ENCODE measurements at places on chromosomes 2 and 18. TPM values are rescaled to one million over a fixed set of nuclear protein-coding genes. Genes with fewer than 3 reads are reported as not detected.
A peak's percentile ranks its signal among the peaks of the same experiment; 100 is the strongest.

DNA sequence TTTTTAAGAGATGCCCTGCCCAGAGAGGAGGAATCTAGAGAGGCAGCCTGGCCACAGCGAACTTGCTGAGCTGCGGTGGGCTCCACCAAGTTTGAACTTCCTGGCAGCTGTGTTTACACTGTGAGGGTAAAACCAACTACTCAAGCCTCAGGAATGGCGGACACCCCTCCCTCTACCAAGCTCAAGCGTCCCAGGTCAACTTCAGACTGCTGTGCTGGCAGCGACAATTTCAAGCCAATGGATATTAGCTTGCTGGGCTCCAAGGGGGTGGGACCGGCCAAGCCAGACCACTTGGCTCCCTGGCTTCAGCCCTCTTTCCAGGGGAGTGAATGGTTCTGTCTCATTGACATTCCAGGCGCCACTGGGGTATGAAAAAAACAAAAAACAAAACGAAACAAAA, 289.4 kb downstream of the KCNS3 start:
- H3K27me3 ChIP-seq = peaks cover 14% of the 10 kb centered on the region
- DNase-seq = no peak

Gene RALB
- 19.5 TPM for total RNA-seq

DNA sequence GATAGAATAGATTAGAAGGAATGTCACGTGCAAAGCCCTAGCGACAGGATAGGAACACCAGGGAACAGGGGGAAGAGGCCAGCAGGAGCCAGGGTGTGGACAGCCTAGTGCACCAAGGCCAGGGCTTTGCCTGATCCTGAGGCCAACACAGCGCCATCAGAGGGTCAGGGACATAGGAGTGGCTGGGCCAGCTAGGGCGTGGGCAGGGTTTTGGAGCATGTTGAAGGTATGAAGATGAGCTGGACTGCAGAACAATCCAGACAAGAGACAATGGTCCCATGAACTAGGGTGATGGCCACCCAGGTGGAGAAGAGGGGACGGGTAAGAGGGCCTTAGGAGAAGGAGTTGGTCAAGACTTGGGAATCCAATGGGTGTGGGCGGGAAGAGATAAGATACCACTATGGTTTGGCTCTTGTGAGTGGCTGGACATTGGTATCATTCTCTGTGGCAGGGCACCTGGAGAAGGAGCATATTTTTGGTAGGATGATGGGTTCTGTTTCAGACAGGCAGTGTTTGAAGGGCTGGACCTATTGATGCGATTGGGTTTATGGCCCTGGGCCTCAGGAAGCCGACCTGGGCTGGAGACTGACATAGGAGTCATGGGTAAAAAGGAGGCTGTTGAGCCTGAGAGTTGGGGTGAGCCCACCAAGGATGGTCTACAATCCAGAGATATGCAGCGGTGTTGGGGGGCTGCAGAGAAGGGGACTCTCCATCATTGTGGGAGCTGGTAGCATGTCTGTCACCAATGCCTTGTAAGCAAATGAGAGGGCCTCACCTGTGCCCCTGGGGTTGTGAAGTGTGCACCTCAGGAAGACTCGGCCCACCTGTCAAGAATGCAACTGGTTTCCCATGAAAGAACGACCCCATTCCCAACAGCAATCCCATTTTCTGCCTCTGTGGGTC, 2.0 kb upstream of the HS1BP3 start:
- peak; percentile 68 for DNase-seq
- no peak overlapping the region for H3K4me3 ChIP-seq
- peaks cover 7% of the 10 kb centered on the region for H3K27me3 ChIP-seq
- peak overlapping the region; percentile 91 for H3K27ac ChIP-seq
- peaks cover 46% of the 10 kb centered on the region for H3K4me1 ChIP-seq
- no peaks in the 10 kb centered on the region for H3K36me3 ChIP-seq

Gene VSNL1
- total RNA-seq = not detected

Gene TMEM37
- total RNA-seq = 0.77 TPM

GRCh38 chr2:14301331-14301730, 331.2 kb upstream of the LRATD1 start:
- no peaks in the 10 kb centered on the region for H3K36me3 ChIP-seq
- peaks cover 1% of the 10 kb centered on the region for H3K27me3 ChIP-seq
- H3K4me1 ChIP-seq = no peaks in the 10 kb centered on the region
- H3K4me3 ChIP-seq = no peak overlapping the region
- no peak for DNase-seq

DNA sequence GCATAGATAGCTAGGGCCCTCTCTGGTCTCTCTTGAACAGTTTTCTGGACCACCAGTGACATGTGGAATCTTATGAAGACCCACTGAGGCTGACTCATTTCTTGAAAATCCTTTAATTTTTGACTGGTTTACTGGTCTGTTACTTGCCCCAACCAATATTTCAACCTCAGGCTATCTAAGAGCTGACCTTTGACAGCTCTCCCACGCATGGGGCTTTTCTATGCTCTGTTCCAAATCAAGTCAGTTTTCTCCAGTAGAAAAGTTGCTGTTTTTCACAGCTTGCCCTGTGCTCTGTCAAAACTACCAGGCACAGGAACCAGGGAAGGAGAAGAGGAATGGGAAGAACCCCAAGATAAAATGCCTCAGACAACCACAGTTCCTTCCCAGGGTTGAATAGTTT, 46.0 kb upstream of the MTIF2 start:
- H3K4me3 ChIP-seq = no peak overlapping the region
- H3K27me3 ChIP-seq = no peaks in the 10 kb centered on the region
- H3K36me3 ChIP-seq = peaks cover 24% of the 10 kb centered on the region
- H3K27ac ChIP-seq = no peak overlapping the region

DNA sequence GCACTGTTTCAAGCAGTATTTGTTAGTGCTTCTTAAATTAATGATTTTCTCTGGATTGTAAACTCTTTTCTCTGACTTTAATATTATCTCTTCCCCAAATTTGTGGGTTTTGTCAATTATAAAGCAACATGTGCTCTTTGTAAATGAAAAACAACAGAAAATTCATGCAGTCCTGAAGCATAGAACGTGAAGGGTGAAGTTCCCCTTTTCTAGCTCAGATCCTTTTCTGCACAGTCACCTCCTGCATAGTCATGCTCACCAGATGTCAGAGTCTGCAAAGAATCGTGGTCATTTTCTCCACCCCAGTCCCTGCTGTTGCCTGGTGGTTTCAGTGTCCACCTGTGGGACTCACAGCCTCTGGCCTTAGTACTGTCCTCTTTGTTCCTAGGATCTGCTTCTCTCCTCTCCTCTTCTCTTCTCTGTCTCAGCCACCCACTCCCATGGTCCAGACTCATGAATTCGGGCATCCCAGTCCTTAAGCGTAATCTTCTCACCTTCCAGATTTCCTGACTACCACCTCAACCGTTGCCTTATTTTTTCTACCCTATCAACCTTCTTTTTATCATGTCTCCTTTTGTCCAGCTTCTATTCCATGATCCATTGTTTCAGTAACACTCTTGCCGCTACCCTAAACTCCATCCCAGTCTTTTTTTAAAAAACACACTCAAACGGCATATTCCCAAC, 229.1 kb downstream of the RTP5 start:
- DNase-seq = no peak
- H3K4me3 ChIP-seq = no peak overlapping the region
- H3K27me3 ChIP-seq = no peaks in the 10 kb centered on the region
- no peaks in the 10 kb centered on the region for H3K4me1 ChIP-seq
- no peak overlapping the region for H3K27ac ChIP-seq

DNA sequence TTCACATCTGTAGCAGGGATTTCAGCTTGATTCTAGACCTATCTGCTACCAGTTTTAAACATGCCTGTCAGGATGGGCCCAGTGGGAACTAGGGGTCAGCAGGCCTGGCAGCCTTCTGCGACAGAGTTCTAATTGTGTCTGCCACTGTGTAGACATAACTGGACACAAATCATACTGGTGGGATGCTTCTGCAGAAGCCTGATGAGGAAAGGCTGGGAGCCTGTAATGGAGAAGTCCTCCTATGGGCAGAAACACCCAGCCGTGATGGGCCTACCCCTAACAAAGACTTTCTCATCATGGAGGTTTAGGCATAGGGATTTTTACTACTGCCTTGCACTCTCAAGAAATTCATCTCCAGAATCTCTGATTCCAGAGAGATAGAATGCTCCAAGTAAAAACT, 166.9 kb downstream of the PDE11A start:
- no peak overlapping the region for H3K27ac ChIP-seq
- peaks cover 22% of the 10 kb centered on the region for H3K4me1 ChIP-seq
- H3K36me3 ChIP-seq = no peaks in the 10 kb centered on the region
- no peak for DNase-seq
- no peak overlapping the region for H3K4me3 ChIP-seq

Gene CD8A
- not detected for total RNA-seq

Gene FAM210A
- 19.6 TPM for total RNA-seq

GRCh38 chr18:24026457-24026856, 11.9 kb downstream of the TTC39C start:
- DNase-seq = no peak
- no peak overlapping the region for H3K4me3 ChIP-seq
- H3K27ac ChIP-seq = no peak overlapping the region
- H3K27me3 ChIP-seq = no peaks in the 10 kb centered on the region

Gene INO80C
- total RNA-seq = 22.7 TPM

DNA sequence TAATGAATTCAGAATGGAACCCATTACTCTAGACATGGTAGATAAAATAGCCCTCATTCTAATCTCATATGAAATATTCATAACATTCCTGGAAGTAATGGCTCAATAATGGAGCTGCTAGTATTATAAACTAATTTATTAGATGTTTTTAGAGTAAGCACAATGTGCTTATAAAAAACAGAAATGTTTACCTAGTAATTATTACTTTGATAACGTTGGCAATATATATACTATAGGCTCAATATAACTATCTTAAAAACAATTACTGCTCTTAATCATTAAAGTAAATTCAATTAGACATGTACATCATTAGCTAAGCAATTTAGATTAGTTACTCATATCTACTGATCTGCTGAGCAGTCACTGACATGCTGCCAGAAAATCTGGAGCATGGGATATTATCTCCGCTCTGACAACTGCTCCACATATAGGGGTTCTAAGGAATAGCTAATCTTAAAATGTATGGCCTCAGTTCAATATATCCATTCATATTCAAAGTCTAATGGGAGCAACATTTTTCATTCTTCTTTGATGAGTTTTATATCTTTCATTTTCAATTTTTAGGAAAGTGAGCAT, 19.4 kb downstream of the PPP1R1C start:
- H3K4me3 ChIP-seq = no peak overlapping the region
- no peak overlapping the region for H3K27ac ChIP-seq
- H3K4me1 ChIP-seq = no peaks in the 10 kb centered on the region
- H3K36me3 ChIP-seq = peaks cover 1% of the 10 kb centered on the region

Gene SNRNP27
- total RNA-seq = 50.7 TPM

DNA sequence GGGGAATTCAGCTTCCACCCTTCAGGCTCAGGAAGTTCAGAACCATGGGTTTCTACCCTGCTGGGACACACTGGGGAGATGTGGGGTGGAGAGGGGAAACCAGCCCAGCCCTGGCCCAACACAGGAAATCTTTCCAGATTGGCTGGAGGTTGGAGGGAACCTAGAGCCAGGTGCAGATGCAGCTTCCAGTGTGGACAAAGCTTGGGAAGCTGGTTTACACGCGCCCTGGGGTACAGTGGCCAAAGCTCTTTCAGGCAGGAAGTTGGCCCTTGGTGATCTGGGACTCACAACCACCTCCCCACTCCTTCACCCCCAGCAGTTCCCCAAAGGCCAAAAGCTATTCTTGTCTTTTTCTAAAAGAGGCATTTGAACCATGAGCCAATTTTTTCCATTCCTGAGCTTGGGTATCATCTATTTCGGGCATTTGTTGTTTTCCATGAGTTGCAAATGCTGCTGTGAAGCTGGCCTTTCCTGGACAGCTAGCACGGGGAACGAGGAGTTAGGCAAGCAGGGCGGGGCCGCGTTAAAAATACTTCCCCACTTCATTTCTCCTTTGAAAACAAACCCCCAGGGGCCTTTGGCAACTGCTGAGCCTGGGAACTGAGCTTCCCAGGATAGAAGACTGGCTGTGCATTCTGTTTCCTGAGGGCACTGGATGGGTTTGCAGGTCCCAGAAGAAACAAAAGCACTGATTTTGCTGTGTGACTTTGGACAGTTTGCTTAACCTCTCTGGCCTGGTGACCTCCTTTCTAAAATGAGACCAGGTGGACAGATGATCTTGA, 3.1 kb upstream of the ARID5A start:
- DNase-seq = no peak
- peak overlapping the region; percentile 3 for H3K4me3 ChIP-seq
- H3K27ac ChIP-seq = peak overlapping the region; percentile 98

- DNase-seq = no peak
- H3K27ac ChIP-seq = no peak overlapping the region
- H3K4me3 ChIP-seq = no peak overlapping the region
- H3K4me1 ChIP-seq = peaks cover 21% of the 10 kb centered on the region
- H3K27me3 ChIP-seq = no peaks in the 10 kb centered on the region
Measured at GRCh38 chr2:73022024-73022568, 49.4 kb downstream of the SFXN5 start.

DNA sequence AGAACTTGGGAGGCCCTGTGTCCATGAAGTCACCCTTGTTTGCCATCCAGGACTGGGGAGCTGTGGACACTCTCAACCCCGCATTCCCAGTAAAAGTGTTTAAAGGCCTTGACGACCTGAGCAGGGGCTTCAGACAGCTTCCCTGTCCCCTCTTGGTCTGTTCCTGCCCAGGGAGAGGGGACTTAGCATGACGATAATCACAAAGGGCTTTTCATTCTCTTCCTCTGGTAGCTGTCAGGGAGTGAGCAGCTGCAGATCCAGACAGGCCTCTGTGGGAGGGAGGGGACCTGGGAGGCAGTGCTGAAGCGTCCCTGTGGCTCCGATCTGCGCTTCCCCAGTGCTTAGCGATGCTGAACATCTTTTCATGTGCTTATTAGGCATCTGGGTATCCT, 77.8 kb upstream of the HS6ST1 start:
- H3K36me3 ChIP-seq = no peaks in the 10 kb centered on the region
- peak overlapping the region; percentile 16 for H3K4me3 ChIP-seq
- H3K27me3 ChIP-seq = no peaks in the 10 kb centered on the region

GRCh38 chr18:77103187-77103850, 29.3 kb downstream of the MBP start:
- H3K4me1 ChIP-seq = peaks cover 95% of the 10 kb centered on the region
- no peaks in the 10 kb centered on the region for H3K27me3 ChIP-seq
- DNase-seq = no peak
- no peaks in the 10 kb centered on the region for H3K36me3 ChIP-seq
- H3K27ac ChIP-seq = peak overlapping the region; percentile 97

DNA sequence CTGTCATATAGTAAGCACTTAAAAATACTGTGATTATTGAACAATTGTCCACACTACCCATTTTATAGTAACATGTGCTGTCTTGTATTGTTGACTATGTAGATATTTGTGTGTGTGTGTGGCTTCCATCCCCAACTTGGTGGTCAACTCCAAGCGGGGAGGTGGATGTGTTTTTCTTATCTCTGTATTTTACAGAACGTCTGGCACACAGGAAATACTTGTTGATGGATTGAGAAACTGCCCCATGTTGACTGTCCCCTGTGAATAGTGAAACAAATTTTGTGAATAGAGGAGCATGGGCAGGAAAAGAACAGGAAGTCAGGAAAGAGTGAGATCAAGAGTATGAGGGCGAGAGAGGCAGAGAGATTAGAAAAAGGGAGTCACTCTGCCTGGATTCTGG, 83.6 kb downstream of the CELF4 start:
- peaks cover 74% of the 10 kb centered on the region for H3K27me3 ChIP-seq
- no peak overlapping the region for H3K27ac ChIP-seq
- H3K4me1 ChIP-seq = peaks cover 5% of the 10 kb centered on the region
- DNase-seq = no peak
- H3K36me3 ChIP-seq = peaks cover 3% of the 10 kb centered on the region
